ENCODE measurements at places on chromosomes 2 and 18. TPM values are rescaled to one million over a fixed set of nuclear protein-coding genes. Genes with fewer than 3 reads are reported as not detected.

GRCh38 chr18:38930881-38931753 lies 1365.5 kb upstream of the CELF4 start:
- no peak for DNase-seq

DNA sequence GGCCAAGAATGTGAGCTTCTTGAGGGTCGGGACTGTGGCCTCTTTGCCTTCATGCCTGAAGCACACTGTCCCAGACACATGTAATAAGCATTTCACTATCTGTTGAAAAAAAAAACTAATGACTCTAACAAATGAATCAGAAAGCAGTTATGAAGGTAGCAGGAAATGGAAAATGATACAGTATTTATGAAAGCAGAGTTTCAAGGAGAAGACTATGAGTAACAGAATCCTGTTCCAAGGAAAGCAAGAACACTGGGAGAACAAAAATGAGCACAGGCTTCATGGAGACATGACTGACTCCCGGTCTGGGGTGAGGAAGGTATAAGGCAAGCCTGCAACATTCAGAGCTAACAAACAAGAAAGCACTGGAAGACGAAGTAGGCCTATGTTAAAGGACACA lies 190.8 kb downstream of the RNF152 start:
- DNase-seq = no peak

GRCh38 chr2:182148344-182148743 lies 162.7 kb downstream of the PPP1R1C start:
- no peak for DNase-seq

GRCh38 chr2:219081096-219081495 lies 20.4 kb upstream of the IHH start:
- DNase-seq = no peak

DNA sequence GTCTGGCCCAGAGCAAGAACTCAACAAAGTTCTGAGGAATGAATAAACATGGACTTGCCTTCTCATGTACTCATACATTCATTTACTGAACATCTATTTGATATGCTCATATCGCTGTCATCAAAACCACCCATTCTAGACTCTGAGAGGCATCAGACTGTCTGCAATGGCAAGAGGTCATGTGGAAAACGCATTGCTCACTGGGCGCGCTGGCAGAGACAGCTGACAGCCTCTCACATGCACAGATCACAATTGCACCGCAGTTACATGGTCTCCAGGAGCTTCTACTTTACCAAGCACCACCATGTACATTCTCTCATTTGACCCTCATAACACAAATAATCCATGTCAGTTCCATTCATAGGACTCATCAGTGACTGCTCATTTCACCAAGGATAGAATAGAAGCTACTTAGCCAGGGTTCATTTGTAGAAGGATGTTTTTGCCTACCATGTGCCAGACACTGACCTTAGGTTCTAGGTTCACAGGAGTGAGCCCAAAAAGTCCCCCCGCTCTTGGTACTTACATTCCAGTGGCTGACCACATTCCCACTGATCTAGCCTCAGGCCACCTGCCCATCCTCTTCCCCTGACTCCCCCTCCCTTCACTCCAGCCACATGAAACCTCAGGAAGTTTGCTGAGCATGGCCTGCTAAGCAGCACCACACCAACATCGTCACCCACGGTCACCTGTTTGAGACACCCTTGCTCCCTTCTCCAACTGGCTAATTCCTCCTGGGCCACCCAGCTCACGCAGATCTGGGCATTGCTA lies 6.1 kb downstream of the FAM124B start:
- no peak for DNase-seq

- DNase-seq = no peak
These were observed 51.4 kb downstream of the LINC00305 start for GRCh38 chr18:64097497-64097896.

FSIP2 gene
- 0.50 TPM for total RNA-seq

GRCh38 chr2:25539136-25539535 lies 134.2 kb downstream of the DTNB start:
- DNase-seq = no peak

DNA sequence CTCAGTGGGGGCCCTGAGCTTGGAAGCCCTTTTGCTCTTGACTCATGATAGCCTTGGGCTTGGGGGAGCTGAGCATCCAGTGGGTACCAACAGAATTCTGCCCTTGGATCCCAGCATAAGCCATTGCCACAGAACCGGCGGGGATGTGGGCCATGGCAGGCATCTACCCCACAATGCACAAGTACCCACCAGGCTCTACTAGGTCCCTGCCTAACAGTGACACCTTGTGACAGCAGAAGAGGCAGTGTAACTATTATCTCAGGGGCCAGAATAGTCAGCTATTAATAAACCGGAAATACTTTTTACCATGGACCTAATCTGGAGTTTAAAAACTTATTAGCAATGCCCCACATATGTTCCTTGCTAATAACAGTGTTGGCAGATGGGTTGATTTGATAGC lies 397.2 kb downstream of the TMEM182 start:
- DNase-seq = no peak

GRCh38 chr2:237486334-237486818 lies 675 bp upstream of the MLPH start:
- DNase-seq = no peak

GRCh38 chr2:101307950-101308431 lies 510 bp downstream of the RNF149 start:
- DNase-seq = no peak

VWC2L gene
- not detected for total RNA-seq
